ENCODE measurements at places on chromosomes 6 and 20.

- DNase-seq = peak; percentile 15
Observed at GRCh38 chr6:138129190-138129589, 22.0 kb upstream of the PERP start.

GRCh38 chr20:7985916-7986315 lies 33.6 kb downstream of the TMX4 start:
- DNase-seq = no peak

DNA sequence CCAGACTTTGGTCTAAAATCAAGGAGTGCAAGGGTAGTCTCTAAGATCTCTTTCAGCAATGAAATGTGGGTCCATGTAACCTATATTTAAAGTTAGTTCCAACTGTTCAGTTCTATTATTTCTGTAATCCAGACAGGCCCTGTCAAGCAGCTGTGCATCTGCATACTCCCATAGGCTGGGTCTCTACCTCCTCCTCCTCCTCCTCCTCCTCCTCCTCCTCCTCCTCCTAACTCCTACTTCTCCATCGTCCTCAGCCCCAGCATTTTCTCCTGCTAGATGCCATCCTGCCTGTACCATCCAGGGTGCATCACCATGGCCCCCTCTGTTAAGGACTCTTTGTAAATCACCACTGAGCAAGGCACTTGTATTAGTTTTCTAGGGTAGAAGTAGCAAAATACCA lies 52.4 kb upstream of the TPD52L1 start:
- no peak for DNase-seq

GRCh38 chr6:135880066-135880972 lies 28.8 kb downstream of the PDE7B start:
- no peak for DNase-seq

DNA sequence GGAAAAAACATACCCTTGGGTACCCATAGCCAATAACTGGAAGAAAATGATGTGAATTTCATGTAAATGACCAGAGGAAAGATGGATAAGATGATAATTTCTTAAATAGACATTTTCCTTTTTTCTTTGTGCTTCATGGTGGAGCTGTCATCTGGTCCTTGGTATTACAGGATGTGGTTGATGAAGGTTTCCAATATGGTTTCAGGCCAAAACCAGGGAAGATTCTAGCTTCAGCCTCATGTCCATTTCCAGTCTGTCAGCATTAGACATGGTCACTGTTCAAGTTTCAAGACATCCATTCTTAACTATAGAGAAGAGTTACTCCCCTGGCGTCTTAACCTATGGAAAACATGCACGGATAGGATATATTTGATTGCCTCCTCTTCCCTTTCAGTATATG lies 63.6 kb downstream of the SSR1 start:
- DNase-seq = no peak

GRCh38 chr6:163878698-163879097 lies 464.2 kb downstream of the QKI start:
- DNase-seq = no peak

DNA sequence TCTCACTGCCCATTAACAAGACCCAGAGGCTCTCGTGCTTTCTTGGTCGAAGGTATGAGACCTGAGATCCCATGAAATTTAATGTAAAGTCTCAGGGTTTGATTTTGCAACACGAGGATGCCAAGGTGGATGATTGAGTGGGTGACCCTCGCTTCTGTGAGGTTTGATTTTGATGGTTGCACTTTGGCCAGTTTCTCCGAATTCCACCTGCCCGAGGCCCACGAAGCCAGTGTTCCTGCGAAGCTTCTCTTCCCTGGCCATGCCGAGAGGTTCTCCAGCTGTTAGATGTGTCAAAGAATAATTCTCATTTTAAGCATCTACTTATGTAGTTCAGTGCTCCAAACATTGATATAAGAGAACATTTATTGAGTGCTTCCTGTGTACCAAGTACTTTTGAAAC lies at the start of gene KIF25:
Gene KIF25 (plus strand): TSS at position 30 of the 400 bp plus-strand sequence. CDS start 31,915 bp downstream, outside the sequence.
- DNase-seq = no peak

GRCh38 chr6:81875782-81876293 lies 123.4 kb upstream of the TENT5A start:
- no peak for DNase-seq

DNA sequence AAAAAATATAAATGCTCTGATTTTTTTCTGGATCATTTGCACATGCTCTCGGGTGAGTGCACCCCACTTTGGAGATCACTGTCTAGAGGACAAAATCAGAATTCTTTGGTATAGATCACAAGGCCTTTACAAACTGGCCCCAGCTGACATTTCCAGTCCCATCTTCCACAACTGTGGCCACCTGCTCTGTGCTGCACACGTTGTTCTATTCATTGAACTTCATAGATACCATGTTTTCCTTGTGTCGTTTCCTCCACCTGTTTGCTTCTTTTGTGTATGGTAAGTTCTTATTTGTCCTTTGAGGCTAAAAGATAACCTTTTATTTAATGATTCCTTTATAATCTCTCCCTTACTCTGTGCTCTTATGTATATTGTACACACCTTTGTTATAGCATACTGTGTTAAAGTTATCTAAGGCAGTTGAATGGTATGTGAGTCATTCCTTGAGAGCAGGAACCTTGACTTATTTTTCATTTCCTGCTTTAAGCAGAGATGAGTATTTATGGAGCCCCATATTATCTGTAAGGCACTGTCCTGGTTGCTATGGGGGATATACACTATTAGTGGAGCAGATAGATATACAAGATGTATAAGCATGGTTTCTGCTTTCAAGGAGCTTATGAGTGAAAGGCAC lies 12.0 kb upstream of the SLC17A5 start:
- peak; percentile 52 for DNase-seq

DNA sequence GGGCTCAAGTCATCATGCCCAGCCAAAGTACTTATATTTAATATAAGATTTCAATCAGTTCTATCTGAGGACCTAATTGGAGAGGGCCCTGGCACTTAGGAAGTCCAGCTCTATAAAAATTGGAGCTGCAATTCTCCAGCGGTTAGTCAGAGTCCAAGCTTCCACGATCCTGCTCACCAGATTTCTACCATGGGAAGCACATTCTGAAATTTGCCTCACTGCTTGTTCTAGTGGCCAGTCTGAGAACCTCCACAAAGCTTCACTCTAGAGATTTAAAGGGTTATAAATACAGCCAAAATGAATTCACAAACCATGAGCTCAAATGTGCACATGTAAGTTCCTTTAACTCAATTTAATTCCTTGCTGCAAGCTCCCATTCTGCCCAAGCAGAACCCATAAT lies 33.5 kb downstream of the PNLDC1 start:
- DNase-seq = no peak

DNA sequence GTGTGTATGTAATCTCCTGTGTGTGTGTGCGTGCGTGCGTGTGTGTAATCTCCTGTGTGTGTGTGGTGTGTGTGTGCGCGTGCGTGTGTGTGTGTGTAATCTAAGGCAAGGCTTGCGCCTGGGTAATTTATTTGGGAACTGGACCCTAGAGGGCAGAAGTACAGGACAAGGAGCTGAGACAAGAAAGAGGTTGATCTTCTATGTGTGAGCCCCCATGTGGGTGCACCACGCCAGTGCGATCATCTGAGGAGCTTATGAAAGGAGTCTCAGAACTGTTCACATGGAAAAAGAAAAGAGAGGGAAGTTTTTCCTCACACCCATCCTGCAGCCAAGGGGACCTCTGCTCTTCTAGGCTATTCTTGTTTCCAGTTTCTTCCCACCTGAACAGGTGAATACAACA lies 220.1 kb upstream of the GGTLC1 start:
- no peak for DNase-seq

DNA sequence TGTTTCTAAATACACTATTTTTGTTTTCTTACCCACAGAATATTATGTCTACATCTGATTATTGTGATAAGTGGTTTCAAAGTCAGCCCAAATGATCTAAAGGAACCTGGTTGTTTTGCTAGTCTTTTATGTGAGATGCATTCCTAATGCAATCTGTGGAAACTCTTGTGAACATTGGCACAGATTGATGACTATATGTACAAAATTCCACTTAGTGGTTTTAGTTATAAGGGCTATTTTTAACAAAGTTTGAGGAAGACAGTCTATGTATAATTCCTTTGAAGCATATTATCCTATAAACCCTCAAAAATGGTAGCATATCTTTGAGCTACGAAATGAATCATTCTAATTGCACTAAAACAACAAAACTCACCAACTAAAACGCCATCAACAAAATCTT lies 140.9 kb downstream of the GRIK2 start:
- DNase-seq = no peak

- DNase-seq = no peak
Observed at GRCh38 chr6:138454981-138455706, 44.1 kb downstream of the NHSL1 start.

DNA sequence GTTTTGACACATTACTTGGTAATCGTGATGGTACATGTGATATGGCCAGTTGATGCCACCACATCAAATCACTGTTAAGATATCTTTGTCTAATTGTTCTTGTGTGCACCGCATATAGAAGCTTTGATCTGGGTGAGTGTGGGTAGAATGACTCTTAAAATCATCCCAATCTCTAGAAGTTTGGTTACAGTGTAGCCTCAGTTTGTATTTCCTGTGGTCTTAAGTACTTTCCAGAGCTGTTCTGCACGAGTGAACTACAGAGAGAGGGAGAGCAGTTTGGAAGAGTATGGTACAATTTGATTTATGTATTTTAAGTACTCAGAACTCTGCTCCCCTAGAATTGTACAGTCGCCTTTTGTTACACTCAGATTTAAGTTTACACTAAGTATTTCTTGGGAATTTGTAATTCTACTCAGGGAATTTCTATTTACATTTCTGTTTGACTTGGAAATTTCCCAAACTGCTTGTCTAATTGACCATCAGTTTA lies 37.5 kb downstream of the SNX9 start:
- DNase-seq = no peak

GRCh38 chr20:38242848-38243708 lies 17.5 kb downstream of the KIAA1755 start:
- DNase-seq = no peak

- DNase-seq = no peak
Observed at GRCh38 chr6:126805861-126806260, 312.6 kb upstream of the RSPO3 start.

DNA sequence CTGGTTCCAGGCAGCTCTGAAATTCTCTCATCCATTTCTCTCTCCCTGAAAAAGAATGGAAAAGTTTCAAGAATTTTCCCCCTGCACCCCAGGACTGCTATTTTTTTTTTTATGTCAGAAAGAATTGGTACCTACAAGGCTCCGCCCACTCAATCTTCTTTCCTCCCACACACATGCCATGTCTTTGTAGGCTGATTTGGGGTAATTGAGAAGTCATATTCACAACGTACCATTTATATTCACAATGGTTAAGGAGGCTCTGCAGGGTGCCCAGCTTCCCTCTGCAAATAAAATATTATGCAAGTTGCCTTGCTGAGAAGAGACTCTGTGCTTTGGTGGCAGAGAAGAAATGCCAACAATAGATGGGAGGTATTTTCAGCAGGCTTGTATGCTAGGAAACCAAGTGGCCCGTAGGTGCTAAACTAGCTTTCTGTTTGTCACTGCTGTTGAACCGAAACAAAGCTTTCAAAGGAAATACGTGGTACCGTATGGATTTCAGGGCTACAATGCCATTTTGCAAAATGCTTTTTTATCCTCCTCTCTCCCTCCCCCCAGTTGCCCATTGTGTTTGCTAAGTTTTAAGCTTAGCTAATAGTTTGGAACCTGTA lies 150.0 kb downstream of the PHACTR1 start:
- peak; percentile 8 for DNase-seq

DNA sequence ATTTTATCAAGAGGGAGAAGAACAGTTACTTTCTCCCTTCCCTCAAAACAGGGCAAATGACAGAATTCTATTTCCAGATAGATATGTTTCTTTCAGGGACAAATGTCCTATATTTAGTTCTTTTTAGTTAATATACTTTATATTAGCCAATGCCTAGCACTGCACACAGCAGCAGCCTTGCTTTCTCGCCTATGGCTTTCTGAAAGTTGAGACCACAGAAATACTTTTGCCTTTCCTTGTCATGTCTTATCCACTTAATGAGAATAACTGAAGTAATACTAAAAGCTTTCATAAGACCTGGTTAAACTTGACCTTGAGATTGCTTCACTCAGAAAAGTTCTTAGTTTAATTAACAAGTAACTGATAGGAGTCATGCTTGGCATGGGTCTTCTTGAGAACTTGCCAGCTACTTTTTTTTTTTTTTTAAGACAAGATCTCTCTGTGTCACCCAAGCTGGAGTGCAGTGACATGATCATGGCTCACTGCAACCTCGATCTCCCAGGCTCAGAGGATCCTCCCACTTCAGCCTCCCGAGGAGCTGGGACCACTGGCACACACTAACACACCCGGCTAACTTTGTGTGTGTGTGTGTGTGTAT lies 159.3 kb downstream of the CDKAL1 start:
- DNase-seq = no peak

GRCh38 chr6:150026976-150027805 lies 1.9 kb upstream of the RAET1L start:
- DNase-seq = peak; percentile 40

DNA sequence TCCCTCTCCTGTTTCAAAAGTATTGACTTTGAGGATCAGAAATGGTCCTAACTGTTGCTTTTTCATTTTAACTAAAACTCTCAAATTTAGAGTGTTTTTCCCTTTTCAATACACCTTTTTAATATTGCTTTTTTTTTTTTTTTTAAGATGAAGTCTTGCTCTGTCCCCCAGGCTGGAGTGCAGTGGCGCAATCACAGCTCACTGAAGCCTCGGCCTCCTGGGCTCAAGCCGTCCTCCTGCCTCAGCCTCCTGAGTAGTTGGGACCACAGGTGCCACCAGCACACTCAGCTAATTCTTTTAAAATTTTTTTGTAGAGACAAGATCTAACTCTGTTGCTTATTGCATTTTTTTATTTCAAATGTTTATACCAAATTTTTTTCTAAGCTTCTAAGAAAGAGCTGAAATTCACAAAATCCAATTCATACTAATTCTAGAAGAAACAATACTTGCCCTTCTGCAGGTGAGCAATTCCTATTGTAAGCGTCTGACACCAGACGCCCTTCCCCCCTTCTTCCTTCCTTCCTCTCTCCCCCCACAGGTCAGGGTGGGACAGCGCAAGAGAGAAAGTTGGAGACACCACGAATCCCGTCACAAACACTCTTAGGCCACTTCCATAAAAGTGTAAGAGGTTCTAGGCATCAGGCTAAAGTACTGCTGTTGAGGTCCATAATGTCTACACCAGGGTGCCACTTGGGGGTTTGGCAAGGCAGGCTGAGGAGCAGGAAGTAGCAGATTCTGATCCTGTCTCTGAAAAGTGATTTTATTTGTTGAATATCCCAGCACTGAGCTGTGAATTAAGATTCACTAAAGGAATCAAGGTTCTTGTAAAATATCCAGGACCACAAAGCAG lies 12.8 kb downstream of the DLL1 start:
- DNase-seq = no peak

- no peak for DNase-seq
Observed at GRCh38 chr20:57069442-57069841, 197.0 kb downstream of the BMP7 start.

DNA sequence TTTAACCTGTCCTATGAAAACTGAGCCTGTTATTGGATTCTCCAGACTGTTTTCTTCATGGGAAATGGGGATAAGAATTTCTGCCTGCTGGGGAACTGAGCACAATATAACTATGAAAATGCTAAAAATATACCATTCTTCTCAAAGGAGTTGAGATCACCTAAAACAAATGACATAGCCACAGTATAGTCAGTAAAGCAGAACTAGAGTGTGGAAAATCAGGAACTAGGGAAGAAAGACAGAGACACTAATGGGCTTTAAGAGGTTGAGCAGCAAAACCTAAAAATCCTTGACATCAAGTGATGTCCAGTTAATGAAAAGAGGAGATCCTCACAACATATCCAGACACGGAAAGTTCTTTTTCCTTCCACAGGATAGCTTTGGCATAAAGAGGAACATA lies 215.7 kb upstream of the CST7 start:
- no peak for DNase-seq

GRCh38 chr6:106133040-106133439 lies 46.9 kb downstream of the PRDM1 start:
- DNase-seq = no peak

GRCh38 chr20:31488115-31488514 lies 13.0 kb downstream of the REM1 start:
- peak; percentile 57 for DNase-seq
